Effector CD4-positive, alpha-beta T cell (primary cell): ENCODE measurements at places on chromosomes 5 and 9.

- DNase-seq: no peak
These were observed 473.0 kb downstream of the PLK2 start for GRCh38 chr5:57986761-57987341.

DNA sequence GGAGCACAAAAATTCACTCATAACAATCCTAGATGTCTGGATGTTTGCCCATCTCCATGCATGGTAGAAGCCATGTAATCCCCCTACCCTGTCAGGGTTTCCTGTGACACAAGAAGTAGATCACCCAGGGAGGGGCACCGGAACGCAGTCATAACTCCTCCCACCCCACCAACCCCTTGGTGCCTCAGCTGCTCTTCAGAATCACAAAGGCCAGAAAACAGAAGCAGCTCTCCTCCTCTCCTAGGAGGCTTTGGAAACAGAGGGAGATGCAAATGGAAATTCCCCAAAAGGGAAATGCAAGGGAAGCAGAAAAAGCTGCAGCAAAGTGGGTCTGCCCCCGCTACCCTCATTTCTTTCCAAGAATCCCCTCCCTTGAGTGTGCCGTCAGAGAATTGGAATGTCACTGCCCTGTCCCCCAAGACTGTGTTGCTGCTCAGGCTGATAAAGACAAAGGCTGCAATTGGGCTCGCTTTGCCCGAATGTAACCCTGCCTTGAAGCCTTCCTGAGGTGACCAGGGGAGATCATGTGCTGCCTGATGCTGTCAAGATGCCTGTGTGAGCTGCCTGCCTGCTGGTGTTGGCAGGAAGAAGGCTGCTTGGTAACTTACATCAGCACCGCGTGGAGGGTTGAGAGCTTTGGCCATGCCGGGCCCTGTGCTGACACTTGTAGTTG is 65.5 kb upstream of the ABCA1 start:
- DNase-seq: no peak

DNA sequence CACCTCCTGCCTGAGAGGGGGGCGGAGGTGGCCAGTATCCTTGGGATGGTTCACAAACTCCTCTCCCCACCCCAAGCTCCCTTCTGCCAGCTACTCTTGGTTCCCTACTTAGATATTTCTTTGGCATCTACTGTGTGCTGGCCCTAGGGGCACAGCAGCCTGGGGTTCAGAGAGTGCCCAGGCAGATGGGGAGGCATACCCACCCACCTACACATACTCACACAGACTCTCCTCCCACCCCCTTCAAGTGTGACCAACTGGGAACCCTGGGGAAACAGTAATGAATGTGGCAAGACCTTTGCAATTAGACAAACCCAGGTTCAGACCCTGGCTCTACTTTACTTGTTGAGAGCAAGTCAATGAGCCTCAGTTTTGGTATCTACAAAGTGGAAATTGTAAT is 44.4 kb upstream of the PSD2 start:
- no peak for DNase-seq

DNA sequence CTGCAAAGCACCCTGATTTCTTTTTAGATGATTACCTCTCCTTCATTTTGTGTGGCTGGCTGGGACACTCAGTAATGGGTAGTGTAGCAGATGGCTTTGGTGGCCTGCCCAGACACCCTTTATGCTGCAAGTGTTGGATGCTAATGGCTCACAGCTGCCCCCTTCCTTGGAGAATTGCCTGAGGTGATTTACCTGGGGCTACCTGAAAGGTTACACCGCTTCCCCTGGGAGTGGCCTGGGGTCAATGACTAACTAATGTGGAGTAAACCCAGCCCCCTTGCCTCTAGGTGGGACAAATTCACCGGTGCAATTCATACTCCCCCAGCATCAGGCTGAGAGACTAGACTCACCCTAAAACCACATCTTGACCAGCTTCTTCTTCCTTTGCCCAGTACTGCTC is 23.5 kb upstream of the HAND1 start:
- no peak for DNase-seq

DNA sequence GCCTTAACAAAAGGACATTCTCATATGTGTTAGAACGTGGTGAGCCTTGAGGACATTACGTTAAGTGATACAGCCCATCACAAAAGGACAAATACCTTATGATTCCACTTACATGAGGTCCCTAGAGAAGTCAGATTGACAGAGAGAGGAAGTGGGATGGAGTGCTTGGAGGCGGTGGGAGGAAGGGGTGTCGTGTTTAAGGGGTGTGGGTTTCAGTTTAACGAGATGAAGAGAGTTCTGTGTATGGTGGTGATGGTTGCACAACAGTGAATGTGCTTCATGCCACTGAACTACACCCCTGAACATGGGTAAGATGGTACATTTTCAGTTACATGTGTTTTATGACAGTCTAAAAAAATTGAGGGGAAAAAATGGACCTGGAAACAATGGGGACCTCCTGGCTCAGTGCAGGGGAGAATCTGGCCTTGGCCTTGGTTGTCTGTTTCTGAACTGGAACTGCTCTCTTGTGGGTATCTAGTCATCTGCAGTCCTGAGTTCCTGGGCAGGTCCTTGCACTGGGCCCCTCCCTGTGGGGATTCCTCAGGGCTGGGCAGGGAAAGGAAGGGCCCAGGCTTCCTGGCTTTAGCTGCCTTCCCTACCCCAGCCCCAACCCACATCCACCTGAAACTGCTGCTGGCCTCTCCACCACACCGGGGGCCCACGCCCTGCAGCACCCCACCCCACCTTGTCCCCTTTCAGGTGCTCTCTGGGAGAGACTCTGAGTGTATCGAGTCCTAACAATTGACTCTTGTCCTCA is 17.8 kb downstream of the LRRC8A start:
- no peak for DNase-seq

- DNase-seq: peak; percentile 46
These were observed 696 bp downstream of the ZFP62 start for GRCh38 chr5:180860273-180860886.

- no peak for DNase-seq
These were observed 663.8 kb upstream of the CDH9 start for GRCh38 chr5:27701931-27702903.

DNA sequence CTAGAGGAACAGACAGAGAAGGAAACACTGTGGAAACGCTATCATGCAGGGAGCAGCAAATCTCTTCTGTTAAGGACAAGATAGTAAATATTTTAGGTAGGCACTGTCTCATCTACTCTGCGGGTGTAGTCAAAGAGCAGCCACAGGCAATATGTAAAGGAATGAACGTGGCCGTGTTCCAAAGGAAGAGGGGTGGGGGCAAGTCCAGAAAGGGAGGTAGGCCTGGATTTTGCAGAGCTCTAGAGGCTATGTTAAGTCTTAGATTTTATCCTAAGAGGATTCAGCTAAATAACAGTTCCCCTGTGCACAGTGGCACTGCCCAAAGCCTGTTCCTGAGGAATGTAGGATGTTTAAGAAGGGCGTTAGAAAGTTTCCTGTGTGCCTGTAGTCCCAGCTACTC is 161.6 kb downstream of the ACTL7B start:
- no peak for DNase-seq

GRCh38 chr9:111898331-111899096 is 1.9 kb downstream of the UGCG start:
- no peak for DNase-seq

DNA sequence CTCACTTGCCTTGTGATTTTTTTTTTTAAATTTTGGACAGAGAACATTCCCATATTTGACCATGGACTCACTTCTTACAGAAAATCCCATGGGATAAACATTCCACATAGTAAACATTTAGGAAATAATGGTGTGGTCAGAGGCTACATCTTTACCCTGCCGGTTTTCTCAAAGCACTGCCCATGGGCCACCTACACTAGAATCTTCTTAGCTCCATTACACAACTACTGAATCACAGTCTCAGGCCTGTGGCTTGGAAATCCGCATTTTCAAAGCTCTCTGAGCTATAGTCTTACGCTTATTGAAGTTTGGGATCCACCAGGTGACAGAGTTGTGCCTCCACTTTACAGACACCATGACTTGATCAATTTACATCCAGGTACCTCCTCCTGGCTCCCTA is 39.4 kb downstream of the ALG2 start:
- DNase-seq: no peak

DNA sequence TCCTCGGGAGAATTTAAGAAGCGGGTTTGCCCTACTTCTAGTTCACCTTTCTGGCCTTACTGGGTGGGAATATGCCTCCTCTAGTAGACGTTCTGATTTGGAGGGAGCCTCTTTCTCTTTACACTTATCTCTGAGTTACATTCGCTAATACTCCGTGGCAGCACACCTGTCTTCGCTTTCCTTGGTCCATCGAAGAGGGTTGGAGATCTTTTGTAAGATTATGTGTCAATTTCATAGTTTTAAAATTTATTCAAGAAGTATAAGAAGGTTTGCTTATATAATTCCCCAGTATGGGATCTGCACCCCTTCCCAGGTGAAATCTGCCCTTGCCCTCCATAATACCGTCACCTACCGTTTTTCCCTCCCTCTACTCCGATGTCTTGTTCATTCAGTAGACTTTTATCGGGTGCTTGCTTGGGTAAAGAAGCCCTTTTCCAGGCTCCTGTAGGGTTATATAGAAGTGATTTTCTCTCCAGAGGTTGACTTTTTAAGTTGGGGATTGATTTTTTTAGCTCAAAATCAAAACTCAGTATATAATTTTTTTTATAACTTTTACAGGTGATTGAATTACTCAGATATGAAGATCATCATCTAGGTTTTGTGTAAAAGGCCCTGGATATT is 1.1 kb downstream of the GPBP1 start:
- no peak for DNase-seq

DNA sequence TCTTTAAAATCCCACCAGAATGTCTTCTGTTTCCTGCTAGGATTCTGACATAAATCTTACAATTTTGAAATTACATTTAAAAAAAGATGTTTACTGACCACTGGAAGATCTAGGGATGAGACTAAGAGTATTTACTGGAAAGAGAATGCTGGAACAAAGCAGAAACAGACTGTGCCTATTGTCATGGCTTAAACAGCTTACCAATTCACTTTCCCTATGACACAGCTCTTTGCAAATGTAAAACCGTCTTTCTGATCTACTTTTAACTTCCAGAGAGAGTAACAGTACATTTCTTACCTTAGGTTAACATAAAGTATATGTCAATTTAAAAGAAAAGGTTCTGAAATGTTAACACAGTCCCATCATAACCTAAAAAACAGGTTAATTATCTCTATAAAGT is 10.7 kb downstream of the GIN1 start:
- no peak for DNase-seq

GRCh38 chr5:35780236-35780635 is 76.5 kb upstream of the IL7R start:
- no peak for DNase-seq

DNA sequence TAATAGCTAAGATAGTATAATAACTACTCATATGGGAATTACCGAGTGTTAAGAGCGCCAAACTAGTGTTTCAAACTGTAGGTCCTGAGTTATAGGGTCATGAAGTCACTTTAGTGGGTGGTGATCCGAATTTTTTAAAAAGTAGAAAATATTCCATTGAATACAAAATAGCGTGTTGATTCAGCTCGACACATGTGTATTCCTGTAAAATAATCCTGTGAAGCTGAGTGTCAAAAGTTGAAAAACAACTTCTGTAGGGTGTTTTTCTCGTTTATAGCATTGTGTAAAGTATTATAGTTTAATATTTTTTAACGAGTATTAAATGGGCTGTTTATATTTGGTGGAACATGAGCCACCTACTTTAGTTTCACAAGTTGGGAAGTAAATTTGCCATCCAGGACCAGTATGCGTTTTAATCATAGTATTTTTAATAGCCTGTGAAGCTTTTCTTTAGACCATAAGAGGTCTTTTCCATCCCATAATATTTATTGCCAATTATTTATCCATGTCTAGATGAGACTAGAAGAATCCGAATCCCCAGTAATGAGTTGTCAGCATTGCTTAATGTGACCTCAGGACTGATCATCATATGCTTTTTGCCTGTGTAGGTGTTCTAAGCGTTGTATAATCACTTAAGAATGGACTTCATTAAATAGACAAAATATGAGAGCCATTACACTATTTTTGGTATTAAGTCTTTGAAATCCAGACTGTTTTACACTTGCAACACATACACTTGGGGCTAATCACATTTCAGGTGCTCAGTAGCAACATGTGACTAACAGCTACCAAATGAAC is 84.1 kb downstream of the PTPDC1 start:
- no peak for DNase-seq

DNA sequence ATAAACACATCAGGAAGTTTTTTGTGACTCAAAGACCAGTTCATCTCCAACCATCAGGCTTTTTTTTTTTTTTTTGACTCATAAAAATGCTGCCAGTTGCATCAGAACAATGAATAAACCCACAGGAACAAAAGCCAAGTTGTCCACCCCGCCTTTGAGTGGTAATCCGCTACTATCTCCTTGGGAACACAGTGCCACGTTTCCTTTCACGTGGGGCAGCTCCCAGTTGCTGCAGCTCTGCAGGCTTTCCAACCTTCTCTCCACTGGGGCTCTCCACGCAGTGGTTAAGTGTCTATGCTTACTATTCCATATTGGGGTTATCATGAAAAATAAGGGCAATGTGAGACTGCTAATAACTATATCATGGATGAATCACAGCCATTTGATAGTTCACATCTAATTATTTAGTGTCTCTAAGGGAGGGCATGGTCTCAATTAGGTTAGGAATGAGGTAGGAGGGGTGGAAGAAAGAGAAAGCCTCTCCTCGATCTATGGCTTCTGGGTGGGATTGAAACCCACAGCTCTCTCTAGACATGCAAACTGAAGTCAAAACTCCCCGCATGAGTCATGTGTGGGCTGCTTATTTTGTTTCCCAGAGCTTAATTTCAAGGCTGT is 55.8 kb upstream of the ACTBL2 start:
- DNase-seq: no peak

- no peak for DNase-seq
These were observed 159.0 kb downstream of the TUSC1 start for GRCh38 chr9:25519286-25519685.

- no peak for DNase-seq
These were observed 70.4 kb upstream of the PSD2 start for GRCh38 chr5:139725073-139725830.

DNA sequence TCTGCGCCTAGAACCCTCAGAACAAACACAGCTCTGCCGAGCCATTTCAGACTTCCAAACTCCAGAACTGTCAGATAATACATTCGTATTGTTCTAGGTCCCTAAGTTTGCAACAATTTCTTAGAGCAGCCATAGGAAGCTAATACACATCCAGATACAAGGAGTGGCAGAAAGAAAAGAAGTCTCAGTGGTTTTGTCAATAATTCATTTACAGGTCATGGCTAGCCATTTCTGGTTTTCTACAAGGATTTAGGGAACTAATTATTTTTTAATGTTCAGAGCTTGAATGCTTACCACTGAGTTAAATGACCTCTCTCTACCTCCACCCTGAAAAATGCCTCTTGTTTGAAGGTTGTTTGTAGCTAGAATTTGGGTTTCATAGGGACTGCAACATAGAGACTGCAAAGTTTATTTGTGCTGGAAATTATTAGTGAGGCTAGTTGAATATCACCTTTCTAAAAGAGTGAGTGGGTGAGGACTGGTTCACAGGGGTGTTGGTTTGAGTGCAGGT is 15.5 kb upstream of the ERMP1 start:
- DNase-seq: no peak

DNA sequence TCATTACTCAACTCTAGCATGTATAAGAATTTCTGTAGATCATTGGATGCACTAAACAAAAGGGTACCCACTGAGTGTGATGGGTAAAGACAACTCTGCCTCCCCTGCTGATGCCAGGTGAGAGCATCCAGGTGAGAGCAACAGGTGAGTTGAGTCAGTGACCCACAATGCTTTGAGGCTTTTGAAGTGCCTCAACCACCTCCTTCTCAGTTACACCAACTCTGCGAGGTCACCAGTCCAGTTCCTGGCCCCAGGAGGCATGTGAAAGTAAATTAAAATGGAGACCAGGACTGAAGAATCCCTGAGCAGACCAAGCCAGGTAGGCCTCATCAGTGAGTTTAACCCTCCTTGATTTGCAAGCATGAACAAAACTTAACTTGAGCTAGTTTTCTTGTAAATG is 505.8 kb downstream of the EBF1 start:
- no peak for DNase-seq
